Gastrocnemius medialis (tissue), 4 donors: ENCODE measurements at places on chromosomes 16 and 17. TPM values are rescaled to one million over a fixed set of nuclear protein-coding genes. Genes with fewer than 3 reads are reported as not detected.

DNA sequence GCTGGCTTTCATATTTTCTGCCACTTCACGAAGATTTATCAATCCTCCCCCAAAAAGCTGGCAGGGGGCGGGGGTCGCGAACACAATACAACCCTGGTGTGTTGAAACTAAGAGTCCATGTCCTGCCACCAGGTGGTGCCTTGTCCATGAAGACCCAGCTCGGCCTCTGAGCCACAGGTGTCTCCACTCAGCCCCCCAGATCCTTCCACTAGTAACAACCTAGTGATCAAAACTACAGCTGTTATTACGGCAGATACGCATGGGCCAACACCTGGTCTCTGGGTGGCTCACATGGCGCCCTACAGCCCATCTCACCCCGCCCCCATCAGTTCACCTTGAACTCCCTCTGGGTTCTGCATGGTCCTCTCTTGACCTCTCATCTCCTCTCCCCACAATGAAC, 27.7 kb downstream of the USP7 start:
- no peak for DNase-seq

- no peak for DNase-seq
Measured at GRCh38 chr16:74224828-74225612, 71.6 kb upstream of the PSMD7 start.

GRCh38 chr16:47358816-47359215, 102.0 kb downstream of the ITFG1 start:
- DNase-seq = no peak

DNA sequence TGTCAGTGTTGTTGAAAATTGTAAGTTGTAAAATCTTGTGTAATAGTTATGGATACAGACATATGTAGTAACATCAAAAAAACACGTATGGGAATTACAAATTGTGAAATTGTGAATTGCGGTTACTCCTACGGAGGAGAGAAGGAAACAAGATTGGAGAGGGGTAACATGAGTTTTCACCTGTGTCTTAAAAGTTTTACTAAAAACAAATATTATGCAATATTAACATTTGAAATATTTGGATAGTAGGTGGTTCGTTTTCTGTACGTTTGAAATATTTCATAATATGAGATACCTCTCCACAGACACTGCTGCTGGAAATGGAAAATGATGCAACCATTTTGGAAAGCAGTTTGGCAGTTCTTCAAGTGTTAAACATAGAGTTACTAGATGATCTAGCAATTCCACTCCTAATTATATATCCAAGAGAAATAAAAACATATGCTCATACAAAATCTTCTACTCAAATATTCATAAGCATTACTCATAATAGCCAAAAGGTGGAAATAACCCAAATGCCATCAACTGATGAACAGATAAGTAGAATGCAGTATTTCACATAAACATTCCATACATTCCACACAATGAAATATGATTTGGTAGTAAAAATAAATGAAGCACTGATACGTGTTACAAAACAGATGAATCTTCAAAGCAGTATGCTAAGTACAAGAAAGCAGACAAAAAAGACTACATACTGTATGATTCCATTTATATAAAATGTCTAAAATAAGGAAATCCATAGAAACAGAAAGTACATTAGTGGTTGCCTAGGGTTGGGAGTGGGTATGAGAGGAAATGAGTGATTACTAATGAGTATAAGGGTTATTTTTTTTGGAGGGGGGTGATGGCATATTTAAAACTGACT, 40.7 kb upstream of the ABCA10 start:
- DNase-seq = no peak

DNA sequence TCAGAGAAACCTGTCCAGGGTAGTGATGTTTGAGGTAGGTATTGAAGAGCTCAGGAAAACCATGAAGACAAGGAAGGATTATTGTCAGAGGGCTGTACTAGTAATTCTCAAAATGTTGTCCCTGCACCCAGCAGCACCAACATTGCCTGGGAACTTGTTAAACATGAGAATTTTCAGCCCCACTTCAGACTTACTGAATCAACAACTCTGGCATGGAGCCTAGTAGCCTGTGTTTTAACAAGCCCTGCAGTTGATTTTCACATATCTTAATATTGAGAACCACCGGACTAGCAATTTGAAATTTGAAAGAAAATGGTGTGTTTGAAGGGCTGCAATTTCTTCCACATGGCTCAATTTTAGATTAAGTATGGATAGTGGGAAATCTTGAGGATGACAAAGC, 2.8 kb upstream of the KIF2B start:
- DNase-seq = no peak

GRCh38 chr17:18963126-18964017, 11.4 kb downstream of the SLC5A10 start:
- DNase-seq = no peak

GRCh38 chr16:31475946-31476302, 4.0 kb downstream of the TGFB1I1 start:
- DNase-seq = no peak

DNA sequence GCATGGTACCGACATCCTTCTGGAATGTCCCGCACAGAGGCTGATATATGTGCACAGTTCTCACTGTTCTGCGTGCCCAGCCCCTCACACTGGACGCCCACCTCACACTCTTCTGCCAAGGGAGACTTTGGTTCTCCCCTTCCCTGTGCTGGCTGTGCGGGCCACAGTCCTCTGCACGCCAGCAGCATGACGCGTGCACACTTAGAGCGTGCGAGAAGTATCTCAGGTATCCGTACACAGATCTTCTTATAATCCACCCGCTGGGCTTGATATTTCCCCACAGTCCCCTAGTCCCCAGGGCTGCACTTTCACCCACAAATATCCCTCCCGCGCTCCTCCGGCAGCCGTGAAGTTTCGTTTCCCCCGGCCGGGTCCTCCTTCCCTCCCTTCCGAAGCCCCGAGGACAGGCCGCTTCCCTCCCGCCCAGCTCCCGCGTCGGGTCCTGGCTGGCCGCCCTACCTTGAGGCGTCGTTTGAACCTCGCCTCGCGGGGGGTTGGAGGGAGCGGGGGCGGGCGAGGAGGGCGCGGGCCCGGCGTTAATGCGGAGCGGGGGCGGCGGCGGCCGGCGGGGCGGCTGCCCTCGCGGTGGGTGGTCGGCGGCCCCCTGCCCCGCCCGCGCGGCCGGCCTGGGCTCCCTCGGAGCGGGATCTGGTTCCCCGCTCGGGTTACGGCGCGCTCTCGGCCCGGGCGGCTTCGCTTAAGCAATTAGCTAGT, 5.0 kb upstream of the FOXF1 start:
- DNase-seq = no peak

- DNase-seq = peak; percentile 72
Measured at GRCh38 chr16:67884684-67885083, at the start of gene NRN1L. TSS of gene NRN1L (plus strand) at chr16:67884885. CDS start at chr16:67884904, 19 bp downstream.

DNA sequence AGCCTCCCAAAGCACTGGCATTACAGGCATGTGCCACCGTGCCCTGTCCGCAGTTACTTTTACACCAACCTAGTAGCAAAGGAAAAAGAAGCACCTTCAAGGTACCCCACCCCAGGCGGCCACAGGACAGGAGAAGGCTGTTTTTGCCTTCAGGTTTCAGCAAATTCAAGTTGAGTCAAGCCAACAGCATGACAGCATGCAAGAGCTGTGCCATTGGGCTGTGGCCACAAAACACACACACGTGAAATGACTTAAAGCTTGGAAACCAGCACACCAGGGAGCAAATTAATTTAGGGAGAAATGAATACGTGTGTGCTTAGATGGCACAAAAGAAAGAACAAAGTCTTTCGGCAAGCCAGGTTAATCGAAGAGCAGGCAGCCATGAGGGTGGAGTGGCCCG, 39.7 kb downstream of the ERCC4 start:
- no peak for DNase-seq

DNA sequence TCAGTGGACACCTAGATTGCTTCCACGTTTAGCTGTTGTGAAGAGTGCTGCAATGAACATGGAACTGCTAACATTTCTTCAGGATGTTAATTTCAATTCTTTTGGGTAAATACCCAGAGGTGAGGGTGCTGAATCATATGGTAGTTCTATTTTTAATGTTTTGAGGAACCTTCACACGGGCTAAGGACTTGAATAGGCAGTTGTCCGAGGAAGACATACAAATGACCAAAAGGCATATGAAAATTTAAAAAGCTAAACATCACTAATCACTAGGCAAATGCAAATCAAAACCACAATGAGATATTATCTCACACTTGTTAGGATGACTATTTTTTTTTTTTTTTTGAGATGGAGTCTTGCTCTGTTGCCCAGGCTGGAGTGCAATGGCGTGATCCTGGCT, 173.3 kb downstream of the PRKCB start:
- DNase-seq = no peak

DNA sequence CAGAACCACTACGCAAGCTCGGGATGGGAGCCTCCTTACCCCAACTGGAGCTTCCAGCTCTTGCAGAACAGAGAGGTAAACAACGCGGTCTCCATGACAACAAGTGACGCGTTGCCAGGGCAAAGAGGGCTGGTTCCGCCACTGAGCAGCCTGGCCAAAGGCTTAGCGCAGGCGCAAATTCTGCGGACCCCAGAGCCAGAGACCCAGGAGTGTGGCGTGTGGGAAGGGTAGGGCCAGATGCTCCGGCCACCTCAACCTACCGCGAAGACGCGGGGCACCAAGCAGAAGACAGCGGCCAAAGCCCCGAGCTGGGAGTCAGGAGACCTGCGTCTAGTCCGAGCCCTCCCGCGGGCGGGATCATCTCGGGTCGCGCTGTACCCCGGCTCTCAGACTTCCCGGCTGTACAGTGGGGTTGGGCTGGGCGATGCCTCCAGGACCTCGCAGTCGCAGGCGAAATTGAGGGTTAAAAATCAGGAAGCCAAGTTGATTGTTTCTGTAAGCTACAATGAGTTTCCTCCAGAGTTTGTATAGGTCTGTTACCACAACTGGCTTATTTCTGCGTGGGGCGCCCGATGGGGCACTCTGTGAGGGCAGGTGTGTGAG, at the start of gene TEKT1:
Gene TEKT1, minus strand, starts transcription at position 69 of the 603 bp plus-strand sequence. CDS start 1,353 bp downstream, outside the sequence.
- peak; percentile 25 for DNase-seq

RAPGEFL1 gene
- 5.0 TPM for total RNA-seq

RBFOX1 gene
- total RNA-seq = 47.4 TPM

SKAP1 gene
- not detected for total RNA-seq
